Hepatocyte (in vitro differentiated cells): ENCODE measurements at places on chromosomes 3 and 15. TPM values are rescaled to one million over a fixed set of nuclear protein-coding genes. Genes with fewer than 3 reads are reported as not detected.

The ZBED2 gene
- polyA plus RNA-seq = 0.66 and 1.5 TPM in 2 replicates

DNA sequence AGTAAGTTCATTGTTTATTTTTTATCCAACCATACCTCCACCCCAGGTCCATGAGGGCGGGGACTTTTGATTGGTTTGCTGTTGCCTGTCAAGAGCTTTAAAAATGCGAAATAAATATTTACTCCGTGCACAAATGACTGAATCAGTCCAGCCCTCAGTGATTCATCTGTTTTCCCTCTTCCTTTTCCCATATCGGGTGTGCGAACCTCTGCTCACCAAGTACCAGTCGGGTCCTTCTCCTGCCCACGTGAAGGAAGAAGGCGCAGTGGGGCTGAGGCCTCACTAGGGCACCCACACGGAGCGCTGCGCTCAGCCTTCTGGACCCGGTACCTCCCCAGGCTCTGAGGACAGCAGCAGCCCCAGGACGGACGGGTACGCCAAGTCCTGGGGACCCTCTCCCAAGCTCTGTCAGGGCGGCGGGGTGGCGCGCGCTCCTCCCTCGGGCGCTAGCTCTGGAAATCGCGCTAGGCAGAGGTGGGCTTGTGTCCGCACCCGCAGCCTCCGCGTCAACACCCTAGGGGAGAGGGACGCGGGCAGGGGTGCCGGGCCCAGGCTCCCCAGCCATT, 70.5 kb upstream of the EPHB3 start:
- peak; percentile 44 for DNase-seq

The FSTL1 gene
- 183 and 195 TPM in 2 replicates for polyA plus RNA-seq

DNA sequence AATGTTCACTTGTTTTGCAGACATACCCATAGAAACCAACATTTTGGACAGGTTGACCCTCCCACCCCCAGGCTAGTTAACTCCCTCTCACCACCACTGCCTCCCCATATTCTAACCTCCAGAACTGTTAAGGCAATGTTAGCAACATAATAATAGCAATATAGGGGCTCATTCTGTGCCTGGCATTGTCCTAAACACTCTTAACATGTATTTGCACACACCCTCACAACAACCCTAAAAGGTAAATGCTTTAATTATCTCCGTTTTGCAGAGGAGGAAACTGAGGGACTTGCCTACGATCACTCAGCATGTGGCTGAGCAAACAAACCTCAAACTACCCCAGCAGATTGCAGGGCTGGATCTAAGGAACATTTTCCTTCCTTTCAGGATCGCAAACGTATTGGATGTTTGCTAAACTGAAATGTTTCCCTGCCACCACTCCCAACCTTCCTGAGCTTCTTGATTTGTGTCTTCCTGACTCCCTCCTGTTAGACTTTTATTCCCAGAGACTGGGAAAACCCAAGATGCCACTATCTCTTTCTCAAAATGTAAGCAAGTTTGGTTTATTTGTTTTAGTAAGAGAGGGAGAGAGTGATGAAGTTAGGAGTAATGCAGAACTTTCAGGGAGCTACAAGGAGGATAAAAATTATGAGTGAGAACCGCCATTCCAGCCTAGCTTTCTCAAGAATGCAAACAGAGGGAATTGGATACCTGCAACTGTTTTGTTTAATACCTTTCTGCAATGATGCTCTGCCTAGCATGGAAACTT, 1.3 kb downstream of the SCG5 start:
- DNase-seq = no peak

DNA sequence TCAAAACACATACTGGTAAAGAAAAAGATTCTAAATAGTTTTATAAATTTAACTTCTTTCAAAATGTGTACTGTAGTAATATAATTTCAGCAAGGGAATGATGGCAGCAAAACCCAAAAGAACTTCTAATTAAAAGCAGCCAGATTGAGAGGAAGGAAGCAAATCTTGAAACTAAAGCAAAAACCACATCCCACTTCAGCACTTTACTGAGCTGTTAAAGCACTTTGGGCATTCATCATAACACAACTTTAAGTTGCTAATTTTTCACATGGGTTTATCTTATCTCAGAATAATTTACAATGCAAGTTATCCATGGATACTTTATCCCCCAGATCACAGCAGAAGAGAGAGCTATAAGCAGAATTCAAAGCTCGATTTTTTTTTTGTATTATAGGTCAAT, 6.0 kb downstream of the RFC4 start:
- DNase-seq = no peak

The GATM gene
- 64.3 and 87.6 TPM in 2 replicates for polyA plus RNA-seq

DNA sequence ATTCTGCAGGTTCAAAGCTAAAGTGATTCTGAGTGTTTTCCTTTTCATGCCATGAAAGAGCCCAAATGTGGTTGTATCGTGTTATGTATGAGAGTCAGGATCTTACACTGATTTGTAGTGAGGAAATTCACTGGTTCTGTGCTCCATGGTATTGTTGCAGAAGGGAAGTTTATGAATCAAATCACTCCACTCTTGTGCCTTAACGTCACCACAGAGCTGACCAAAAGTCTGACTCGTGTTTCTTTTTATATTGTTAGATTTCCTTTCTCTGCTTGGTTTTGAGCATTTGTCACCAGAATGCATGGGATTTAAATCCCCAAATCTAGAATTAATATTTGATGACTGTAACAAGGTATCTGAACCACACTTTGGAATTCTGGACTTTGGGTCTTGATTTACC, 29.1 kb upstream of the SLC30A4 start:
- DNase-seq = no peak

DNA sequence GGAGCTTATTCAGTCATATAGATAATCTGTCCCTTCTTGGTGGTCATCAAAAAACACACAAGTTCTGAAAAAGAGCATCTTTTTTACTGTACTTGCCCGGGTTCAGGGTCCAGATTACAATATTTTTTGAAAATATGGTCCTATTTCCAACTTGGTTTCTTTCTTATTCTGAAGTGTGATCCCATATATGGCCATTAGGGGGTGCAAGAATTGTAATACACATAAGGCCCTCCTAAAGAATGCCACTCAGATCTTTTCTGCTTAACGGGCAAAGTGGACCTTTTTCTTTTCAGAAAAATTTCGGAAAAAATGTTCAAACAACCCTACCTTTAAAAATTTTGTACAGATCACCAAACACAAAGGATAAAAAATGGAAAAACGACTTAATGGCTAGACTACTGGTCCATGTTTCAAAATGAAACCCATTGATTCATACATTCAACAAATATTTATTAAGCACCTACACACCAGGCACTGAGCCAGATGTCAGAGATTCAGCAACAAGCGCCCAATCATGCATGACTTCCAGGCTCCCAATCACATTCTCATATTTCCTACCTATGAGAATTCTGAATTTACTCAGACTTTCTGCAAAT, 102.0 kb upstream of the MYRIP start:
- DNase-seq = peak; percentile 65

The ALS2CL gene
- 15.2 and 17.2 TPM in 2 replicates for polyA plus RNA-seq

The LCTL gene
- polyA plus RNA-seq = 0.05 and 1.8 TPM in 2 replicates

DNA sequence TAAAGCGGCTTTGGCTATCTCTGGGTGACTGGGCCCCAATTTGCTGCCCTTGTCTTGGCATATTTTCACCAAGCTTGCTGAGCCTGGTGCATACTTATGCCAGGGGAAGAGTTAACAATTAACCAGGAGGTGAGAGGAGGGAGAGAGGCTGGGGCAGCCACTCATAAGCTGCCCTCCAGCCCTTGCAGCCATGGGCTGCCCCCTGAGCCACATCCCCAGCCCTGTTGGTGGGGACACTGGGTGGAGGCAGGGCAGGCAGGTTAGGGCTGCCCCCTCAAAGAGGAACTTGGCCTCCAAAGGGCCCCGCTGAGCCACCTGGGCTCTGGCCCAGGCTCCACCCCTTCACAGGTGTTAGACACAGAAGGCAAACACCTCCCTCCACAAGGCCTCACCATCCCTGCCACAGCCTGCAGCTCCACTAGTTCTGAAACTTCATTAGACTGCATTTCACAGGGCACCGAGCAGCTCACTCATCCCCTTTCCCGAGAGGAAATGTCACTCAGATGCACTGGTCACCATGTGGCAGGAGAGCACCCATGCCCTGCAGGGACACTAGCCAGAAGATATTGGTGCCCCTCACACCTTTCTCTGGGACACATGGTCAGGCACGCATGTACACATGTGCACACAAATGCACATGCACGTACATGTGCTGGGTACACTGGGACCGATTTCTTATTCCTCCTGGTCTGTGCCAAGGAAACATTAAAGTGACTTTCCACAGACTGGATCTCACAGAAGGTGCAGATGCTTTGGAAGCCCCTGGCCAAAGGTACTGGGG, 20.2 kb downstream of the AMOTL2 start:
- DNase-seq = no peak
